Coronary artery (tissue), 2 donors: ENCODE measurements at places on chromosomes 5 and 9.

GRCh38 chr5:108046955-108047670, 334.8 kb downstream of the FBXL17 start:
- no peak for DNase-seq

DNA sequence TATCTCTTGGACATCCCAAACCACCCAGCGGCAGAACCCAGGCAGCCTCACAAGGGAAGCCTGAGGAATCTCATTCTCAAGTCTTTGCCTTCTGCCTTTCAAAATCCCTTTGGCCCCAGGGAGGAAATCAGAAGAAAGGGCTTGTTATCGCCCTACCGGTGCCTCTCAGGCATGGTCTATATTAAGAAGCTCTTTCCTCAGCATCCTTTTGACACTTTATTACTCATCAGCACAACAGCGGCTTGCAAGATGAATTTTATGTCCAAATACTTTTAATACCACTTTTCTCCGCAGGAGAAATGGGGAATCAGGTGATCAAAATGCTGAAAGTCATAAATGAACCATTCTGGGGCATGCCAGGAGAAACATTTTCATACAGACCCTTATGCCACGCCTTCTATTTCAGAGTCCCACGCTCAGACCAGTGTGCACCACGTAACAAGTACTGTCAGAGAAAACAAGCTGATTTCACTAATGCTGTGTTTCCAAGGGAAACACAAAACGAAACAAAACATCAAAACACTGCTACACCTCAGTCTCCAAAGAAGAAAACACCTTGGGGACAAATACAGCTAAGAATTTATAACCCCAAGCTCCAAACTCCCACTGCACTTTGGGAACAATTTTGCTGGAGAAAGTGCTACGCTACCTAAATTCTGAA, 30.0 kb downstream of the RAPGEF1 start:
- DNase-seq: no peak

- no peak for DNase-seq
These were observed 24.6 kb downstream of the SLC31A1 start for GRCh38 chr9:113245894-113246293.

DNA sequence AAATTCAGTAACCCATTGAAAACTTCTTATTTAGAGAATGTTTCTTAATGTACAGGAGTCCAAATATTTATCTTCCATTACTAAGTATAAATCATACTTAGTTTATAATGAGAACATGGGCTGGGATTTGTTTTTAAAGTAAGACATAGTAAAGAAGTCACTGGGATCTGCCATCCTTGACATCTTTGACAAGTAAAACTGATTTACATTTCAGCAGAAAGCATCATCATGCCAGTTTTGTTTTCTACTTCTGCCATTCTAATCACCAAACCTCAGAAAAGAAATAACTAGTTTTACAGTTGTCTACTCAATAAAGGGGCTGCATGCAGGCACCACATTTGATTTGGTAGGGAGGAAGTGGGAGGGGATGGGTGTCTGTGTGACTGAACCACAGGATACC, 221.7 kb upstream of the PPP1R2B start:
- no peak for DNase-seq

DNA sequence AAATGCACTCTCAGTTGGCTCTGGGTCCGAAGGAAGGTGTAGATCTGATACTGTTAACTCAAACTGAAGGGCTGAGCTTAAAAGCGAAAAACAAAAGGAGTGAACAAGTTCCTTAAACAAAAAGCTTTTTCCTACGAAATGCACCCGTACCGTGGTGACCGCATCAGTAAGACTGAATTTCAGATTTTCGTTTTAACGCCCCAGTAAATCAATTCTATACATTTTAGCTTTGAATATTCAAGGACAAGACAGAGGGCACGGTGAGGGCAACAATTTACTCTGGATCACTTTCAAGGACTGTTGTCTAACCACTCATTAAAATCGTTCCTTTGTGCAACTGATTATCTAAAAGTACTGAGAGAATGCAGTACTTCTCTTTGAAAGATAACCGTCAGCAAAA, 1.9 kb downstream of the HOMER1 start:
- DNase-seq: no peak

DNA sequence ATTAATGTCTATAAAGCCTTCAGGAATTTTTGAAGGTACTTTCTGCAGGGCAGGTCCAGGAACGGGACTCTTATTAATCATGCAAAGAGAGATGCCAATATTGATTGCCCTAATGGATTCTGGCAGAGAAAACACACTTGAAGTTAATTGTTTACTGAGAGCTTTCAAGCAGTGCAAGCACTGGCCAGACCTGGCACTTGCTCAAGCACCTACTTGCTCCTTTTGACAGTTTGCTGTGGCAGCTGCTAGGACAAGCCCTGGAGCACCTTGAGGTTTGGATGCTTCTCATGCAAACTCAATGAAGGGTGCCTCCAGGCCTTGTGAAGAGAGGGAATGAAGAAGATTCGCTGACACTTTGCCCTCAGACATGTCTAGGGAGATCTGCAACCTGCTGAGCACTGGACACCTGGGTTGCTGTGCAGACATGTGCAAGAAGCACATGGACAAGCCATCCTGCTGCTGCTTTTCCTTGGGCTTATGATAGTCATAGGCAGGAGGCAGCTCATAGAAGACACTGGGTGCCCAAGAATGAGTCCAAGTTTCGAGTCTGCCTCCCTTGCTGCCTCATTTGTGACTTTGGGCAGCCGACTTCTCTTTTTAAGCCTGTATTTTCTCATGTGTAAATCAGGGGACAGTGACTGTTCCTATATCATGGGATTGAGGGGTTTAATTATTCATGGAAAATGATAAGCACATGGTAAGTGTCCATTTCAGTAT, 88.8 kb upstream of the EQTN start:
- no peak for DNase-seq

GRCh38 chr9:113184539-113184938, 33.7 kb downstream of the SLC31A2 start:
- no peak for DNase-seq

- no peak for DNase-seq
These were observed 104.6 kb upstream of the FAM174A start for GRCh38 chr5:100430268-100431195.

DNA sequence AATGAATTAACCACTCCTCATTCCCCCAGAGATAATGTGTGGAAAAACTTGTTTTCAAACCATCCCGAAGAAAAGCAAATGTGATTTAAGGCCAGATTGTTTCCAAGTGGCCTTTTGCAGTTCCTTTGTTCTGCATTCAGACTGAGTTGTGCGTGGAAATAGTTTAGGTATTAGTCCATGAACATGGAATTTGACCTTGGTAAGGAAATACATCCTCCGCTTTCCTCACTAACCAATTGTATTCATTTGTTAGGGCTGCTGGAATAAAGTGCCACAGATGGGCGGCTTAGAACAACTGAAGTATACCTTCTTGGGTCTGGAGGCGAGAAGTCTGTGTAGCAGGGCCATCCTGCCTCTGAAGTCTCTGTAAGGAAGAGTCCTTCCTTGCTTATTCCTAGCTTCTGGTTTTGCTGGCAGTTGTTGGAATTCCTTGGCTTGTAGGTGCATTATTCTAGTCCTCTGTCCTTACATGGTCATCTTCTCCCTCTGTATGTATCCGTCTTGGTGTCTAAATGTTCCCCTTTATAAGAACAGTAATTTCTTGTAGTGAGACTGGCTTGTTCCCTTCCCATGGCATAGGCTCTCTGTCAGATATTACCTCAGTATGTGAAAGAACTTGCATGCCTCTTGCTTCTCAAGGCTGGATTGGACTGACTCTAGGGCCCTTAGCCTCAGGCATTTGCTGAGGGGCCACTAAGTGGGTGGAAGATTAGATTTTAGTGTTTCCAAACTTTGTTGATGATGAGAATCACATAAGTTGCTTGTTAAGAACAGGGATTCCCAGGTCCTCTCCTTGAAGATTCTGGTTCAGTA, 53.9 kb downstream of the RAI14 start:
- no peak for DNase-seq

- no peak for DNase-seq
These were observed 419.4 kb downstream of the SEMA5A start for GRCh38 chr5:9126490-9126889.

DNA sequence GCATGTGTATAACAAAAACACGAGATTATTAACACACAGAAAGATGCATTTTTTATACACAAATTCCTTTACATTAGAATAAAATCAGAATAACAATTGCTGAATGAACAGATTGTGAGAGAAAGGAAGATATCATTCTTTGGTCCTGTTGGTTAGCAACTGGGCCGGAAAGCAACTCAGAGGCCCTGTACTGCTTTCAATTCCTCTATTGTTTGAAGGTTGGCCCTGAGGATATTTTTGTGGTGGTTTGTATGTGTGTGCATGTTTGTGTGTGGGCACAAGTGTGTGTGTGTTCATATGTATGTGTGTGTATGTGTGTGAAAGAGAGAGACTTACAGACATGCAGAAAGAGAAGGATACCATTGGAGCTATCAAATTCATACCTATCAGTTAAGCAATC, 356.8 kb upstream of the DMAC1 start:
- DNase-seq: no peak
